Stimulated activated CD4-positive, alpha-beta T cell treated with anti-CD3 and anti-CD28 coated beads, Interleukin-1b, Interleukin-23, amount 100 ng/mL, for 1 hour (primary cell): ENCODE measurements at places on chromosomes 4 and X.
A peak's percentile ranks its signal among the peaks of the same experiment; 100 is the strongest.

- no peak for DNase-seq
These were observed 51.3 kb upstream of the MAOA start for GRCh38 chrX:43604753-43605152.

DNA sequence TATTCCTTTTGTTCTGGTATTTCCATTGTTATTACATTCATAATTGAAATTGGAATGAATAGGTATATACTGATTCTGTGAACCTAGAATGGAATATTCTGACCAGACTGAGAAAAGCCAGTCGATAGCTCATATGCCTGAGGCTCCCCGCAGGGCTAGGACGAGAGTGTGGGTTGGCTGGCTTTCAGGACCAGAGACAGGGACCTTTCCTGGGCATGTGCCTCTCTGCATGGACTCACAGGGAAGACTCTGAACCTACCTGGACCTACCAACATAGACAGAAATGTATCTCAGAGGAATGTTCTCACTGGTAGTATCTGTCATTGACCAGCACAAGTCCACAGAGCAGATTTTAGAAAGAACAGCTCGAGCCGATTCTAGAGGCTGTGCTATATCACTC lies 214.6 kb downstream of the FRMPD4 start:
- DNase-seq, result no peak

- no peak for DNase-seq
These were observed 934.6 kb upstream of the PCDH10 start for GRCh38 chr4:132214519-132214918.

DNA sequence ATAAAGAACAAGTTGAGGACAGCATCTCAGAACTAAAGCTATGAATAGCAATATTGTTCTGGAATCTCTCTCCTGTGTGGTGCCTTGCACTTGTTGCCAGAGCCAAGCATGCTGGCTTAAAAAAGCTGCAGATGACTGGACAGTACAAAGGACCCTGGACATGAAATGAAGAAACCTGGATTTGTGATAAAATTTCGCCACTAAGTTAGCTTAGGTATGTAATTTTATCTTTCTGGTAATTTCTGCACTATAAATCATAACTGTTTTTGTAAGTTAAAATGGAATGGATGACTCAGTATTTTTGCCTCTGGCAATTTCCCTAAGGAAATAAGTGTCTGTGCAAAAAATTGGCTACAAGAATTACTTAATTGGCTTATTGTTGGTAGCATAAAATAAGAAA lies 317.2 kb downstream of the CAMK2D start:
- no peak for DNase-seq

GRCh38 chr4:8644966-8645752 lies 52.6 kb downstream of the CPZ start:
- no peak for DNase-seq

- no peak for DNase-seq
These were observed 56.2 kb upstream of the CYSLTR1 start for GRCh38 chrX:78383594-78383993.

- no peak for DNase-seq
These were observed 14.6 kb downstream of the SH3RF1 start for GRCh38 chr4:169256101-169256612.

DNA sequence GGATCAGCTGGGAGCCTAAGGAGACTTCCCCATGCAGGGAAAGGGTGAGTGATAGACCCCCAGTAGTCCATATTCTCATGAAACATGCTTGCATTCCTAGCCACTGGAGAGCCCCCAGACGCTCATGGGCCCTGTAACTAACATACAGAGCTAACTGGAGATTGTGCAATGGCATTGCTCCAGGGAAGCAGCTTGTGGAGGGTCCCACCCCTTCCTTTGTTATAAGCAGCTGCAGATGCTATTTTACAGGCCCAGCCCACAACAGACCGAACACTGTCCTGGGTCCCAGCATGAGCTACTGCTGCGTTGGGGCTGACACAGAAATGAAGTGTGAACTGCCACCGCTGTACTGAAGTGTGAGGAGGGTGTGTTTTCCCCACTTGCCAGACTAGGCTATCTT lies 1465.7 kb upstream of the DIAPH2 start:
- DNase-seq, result no peak

DNA sequence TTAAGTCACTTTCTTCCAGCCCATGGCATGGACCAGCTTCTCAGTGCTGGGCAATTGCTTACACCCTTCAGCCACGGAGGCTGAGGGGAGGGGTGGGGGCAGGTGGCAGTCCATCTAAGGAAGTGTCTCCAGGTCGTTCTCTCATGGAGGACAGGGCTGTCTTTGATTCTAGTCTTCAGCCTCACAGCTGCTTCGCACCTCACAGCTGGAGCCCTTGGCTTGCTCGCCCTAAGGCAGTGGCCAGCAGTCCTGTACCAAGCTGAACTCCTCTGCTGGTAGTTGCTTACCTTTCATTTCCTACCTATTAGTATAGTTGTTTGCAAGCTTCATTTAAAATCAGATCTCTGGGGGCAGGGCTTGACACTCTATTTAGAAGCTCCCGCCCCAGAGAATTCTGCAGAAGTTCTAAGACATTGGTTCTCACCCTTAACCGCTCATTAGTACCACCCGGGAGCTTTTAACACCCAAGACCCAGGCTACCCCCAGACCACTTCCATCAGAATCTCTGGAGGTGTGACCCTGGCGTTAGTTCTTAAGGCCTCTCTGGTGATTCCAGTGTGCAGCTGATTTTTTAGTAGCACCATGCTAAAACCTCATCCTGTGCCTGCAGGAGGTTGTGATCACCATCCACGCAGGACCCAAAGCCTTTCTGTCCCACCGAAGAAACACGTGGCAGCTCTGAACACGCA lies 386.8 kb downstream of the UNC5C start:
- no peak for DNase-seq

DNA sequence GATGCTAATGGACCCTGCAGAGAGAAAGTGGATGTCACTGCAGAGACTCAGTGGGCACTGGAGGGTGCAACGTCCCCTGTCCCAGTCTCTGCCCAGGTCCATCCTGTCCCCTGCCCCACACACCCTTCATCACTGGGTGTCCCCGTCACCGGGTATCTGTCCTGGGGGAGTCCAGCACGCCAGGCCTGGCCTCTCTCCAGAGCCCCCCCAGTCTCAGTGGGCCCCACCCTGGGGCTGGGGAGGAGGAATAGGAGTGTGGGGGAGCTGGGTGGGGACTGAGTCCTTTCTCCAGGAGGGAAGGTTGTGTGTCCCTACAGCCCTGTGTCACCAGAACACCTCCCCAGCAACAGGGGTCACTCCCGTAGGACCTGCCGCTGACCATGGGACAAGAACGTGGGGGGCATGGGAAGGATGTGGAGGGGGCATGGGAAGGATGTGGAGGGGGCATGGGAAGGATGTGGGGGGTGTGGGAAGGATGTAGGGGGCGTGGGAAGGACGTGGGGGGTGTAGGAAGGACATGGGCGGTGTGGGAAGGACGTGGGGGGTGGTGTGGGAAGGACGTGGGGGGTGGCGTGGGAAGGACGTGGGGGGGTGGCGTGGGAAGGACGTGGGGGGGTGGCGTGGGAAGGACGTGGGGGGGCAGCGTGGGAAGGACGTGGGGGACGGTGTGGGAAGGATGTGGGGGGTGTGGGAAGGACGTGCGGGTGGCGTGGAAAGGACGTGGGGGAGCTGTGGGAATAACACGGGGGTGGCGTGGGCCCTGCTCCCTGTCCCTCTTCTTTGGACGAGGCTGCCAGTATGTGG lies 21.0 kb upstream of the SPON2 start:
- no peak for DNase-seq

- DNase-seq, result no peak
These were observed 26.5 kb downstream of the GALNT7 start for GRCh38 chr4:173195109-173195508.

GRCh38 chr4:74263551-74263950 lies 44.7 kb upstream of the EPGN start:
- DNase-seq, result no peak

- no peak for DNase-seq
These were observed 111.3 kb downstream of the CEP135 start for GRCh38 chr4:56060036-56060435.

- no peak for DNase-seq
These were observed 1964.2 kb downstream of the ARAP2 start for GRCh38 chr4:34280131-34280530.

DNA sequence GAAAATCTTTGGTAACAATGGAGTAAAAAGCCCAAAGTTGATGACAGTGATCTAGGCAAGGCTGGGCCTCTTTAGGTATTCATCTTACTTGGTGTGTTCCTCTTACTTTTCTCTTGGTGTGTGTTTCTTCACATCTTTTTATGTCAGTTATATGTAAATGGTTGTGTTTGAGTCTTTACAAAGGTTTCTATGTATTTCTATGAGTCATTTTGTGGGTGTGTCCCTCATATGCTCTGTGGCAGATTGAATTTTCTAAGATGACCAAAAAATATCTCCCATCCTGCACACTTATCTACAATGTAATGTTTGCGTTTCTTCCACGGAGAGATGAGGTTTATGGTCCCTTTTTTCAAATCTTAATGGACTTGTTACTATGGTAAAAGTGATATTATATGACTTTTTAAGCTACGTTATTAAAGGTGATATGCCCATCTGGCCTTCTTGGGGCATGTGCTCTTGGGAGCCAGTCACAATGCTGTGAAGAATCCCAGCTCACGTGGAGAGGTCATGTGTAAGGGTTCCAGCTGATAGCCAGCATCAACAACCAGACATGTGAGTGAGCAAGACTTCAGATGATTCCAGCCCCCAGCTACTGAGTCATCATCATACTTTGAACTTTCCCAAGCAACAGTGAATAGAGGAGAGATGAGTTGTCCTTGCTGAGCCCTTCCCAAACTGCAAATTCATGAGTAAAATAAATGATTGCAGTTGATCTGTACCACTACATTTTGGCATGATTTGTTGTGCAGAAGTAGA lies 126.9 kb downstream of the CBLL2 start:
- DNase-seq, result no peak

- no peak for DNase-seq
These were observed 181.7 kb upstream of the AGTR2 start for GRCh38 chrX:115988825-115989224.

GRCh38 chr4:108149588-108150380 lies 18.9 kb downstream of the LEF1 start:
- no peak for DNase-seq

- DNase-seq, result peak; percentile 19
These were observed 47.2 kb upstream of the TMEM33 start for GRCh38 chr4:41887821-41888686.

DNA sequence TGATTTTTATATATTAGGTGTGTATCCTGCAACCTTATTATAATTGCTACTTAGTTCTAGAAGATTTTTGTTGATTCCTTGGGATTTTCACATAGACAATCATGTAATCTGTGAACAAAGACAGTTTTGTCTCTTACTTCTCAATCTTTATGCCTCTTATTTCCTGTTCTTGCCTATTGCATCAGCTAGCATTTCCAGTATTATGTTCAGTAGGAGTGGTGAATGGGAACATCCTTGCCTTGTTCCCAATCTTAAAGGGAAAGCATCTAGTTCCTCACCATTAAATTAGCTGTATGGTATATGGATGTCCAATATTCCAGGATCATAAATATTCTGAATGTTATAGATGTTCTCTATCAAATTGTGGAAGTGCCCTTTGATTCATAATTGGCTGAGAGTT lies 41.8 kb downstream of the AWAT2 start:
- no peak for DNase-seq

- DNase-seq, result no peak
These were observed 337.4 kb upstream of the SFRP2 start for GRCh38 chr4:154126276-154126675.

- no peak for DNase-seq
These were observed 59.8 kb downstream of the PACRGL start for GRCh38 chr4:20760053-20760452.

DNA sequence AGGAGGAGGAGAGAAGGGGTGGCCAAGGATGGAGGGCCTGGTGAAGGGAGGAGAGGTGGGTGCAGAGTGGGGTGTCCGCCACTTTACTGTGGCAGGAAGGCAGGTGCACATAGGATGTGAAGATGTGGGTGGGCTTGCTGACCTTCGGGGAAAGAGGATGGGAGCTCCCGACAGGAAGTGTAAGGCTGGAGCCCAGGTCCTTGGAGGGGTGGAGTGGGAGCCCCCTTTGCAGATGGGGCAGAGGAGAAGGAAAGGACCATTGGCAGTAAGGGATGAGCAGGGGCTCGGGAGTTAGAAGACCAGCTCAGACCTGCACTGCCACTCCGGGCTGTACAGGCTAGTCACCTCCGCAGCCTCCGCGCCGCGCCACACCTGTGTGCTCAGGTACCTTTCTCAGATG lies 89.5 kb downstream of the EVC start:
- DNase-seq, result no peak

DNA sequence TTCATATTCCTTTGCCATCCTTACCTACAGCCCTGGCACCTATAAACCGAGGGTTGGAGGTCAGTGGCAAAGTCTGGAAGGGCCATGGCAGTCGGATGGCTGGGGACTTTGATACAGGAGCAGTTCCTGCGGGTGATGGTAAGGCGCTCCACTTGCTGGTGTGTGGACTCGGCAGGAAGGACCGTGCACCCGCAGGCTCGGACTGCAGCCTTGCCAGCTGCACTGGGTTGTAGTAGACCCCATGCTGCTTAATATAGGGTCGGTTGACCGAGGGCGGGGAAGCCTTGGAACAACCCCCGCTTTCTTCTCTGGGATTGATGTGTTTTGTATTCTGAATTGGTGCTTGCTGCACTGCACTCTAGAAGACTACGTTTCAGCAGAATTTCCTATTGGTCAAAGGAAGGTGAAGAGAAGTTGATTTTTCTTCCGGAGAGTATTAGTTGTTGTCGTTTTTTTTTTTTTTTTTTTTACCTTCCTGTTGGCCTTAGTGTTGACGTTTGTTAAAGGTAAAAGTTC lies 638 bp downstream of the BLTP1 start:
- DNase-seq, result no peak

DNA sequence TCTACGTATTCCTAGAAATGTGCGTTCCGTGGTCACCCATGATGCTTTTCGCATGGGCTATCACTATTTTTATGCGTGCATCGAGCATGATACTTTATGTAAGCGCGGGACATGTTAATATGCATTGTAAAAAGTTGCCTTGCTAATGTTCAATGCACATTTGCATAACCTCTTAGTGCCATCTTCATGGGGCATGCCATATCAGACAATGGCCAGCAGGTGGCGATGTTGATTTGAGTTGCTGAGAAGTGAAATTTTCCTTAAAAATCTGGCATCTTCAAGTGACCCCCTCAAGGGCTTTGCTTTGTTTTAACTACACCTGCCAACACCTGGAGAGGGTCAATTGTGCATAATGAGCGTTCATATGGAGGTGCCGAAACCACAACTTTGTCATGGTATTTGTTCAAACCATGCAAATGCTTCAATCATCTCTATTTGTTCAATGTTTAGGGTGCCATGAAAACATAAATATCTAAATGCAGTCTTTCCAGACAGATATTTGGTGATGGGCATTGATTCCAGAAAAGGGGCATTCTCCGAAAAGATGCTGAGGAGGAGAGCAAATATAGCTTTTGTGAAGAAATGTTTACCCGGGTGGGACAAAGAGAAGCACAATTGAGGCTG lies 833.9 kb upstream of the PRKX start:
- no peak for DNase-seq

DNA sequence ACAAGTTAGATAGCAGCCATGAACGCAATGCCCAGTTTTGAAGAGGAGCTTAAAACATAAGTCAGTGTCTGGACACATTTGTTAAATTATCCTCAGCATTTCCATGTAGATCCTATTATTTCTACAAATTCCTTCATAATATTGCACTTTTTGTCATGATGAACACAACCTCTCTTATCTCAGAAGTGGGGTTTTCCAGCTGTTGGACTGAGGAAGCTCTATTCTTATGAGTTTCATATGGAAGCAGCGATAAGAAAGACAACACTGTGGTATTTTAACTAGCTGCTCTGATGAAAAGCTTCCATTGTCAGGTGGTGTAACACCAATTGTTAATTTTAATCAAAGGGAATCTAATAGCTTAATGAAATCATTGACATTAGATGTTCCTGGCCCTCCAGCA lies 308.7 kb downstream of the GBA3 start:
- no peak for DNase-seq
